ENCODE measurements at places on chromosomes 2 and 18.

DNA sequence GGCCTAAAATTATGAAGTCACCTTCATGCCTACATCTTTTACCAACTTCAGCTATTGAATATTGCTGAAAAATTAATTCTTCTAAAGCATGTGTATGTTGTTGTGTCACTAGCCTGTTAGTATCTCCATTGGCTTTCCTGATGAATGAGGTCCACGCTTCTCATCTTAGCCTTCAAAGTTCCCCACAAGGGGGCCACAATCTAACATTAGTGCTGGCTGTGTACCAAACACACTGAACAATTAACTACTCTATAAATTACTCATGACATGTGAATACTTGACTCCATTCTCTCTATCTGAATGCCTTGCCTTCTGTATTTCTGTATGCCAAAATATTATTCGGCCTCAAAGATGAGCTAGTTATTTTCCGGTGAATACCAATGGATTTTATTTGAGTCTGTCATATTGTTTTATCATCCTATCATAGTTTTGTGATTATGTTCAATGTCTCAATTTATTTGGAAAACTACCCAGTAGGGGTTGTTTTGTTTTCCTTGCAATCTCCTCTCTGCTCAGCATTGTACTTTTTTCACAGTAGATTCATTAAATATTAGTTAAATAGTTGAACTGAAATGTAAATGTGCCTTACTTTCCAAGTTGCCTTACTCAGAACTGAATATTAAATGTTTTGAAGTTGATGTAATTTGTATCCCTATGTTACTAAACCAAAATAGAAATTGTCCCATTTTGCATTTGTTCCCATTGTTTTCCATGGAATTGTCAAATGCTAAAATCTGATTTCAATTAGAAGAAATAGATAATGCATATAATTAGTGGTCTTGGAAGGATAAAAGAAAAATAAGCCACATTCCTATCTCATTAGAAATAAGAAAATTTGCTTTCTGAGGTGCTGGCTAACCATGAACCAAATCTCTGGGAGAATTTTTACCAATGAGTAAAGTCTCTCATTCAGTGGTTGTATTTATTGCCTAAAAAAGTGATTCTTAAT is 208.4 kb upstream of the COL3A1 start:
- no peak for DNase-seq

DNA sequence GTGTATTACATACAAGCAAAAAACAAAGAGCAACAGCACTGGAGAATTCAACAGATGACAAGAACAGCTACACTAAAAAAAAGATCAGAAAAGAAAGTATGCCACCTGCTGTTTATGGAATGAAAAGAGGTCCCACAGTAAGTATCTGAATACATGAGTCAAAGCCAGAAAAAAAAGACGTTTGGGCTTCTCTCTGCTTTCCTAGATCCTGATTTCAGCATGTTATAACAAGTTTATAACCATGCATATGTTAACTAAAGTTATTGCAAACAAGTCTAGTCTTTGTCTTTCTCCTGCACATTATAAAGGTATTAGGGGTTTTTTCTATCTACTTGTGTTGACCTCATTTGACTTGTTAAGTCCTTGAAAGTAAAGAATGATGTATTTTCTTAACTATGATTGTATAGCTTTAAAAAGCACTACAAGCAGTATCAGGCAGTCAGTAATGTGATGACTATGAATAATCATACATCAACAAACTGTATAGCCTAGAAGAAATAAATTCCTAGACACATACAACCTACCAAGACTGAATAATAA is 108.5 kb upstream of the COL5A2 start:
- peak; percentile 85 for DNase-seq

- peak; percentile 67 for DNase-seq
Measured at GRCh38 chr2:19623488-19623887, 265.1 kb upstream of the OSR1 start.

- DNase-seq = peak; percentile 89
Measured at GRCh38 chr18:77071711-77072292, 60.8 kb downstream of the MBP start.

- no peak for DNase-seq
Measured at GRCh38 chr2:40034801-40035200, 255.7 kb upstream of the THUMPD2 start.

GRCh38 chr2:55056024-55056521 is 5.8 kb upstream of the RTN4 start:
- no peak for DNase-seq

GRCh38 chr18:6741786-6742185 is 12.3 kb downstream of the ARHGAP28 start:
- DNase-seq = no peak

- no peak for DNase-seq
Measured at GRCh38 chr2:26623541-26624495, 17.3 kb downstream of the CIB4 start.

DNA sequence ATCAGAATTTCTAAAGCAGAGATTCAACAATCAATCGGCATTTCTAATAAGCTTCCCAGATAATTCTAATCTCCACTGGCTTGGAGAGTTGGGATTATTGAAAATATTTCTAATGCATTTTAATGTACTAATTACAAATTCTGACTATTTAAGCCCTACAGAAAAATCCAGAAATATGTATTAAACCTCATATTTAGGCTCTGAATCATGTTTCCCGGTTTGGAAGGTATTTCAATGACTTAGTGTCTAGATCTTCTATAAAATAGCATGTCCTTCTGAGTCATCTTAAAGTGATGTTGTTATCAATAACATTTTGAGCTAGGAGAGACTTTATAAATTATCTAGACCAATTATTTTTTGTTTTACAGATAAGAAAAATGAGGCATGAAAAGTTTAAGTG is 258.8 kb upstream of the NRXN1 start:
- peak; percentile 30 for DNase-seq

GRCh38 chr2:88925770-88926462 is 234.4 kb downstream of the RPIA start:
- DNase-seq = no peak

DNA sequence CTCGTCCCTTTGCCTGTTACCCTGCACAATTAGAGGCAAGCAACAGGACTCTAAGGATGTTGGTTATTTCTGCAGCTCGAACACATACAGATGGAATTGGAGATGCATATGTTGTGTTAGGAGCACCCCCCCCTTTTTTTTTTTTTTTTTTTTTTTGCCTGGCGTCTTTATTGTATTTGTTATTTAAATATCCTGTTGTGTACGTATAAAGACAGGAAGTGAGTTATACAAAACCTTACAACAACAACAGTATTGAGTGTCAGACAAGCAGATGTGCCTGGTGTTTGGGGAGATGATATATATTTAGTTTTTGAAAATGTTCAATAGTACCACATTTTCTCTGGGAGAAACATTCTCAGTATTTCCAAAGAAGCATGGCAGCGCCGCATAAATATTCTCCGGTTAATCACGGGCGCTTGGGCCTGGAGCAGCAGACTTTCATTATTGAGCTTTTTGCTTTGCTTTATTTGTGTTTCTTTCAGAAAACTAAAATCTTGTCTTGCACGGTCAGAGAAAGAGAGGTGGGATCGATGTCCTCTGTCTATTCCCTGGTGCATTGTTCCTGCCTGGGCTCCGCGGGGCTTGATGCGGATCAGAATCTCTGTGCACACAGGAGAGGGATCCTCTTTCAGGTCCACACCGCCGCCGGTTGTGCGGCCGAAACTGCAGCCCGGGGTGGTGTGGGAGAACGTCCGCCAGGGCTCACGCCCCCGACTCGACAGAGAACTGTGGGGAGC is 23.2 kb upstream of the ZNF516 start:
- no peak for DNase-seq

- DNase-seq = peak; percentile 72
Measured at GRCh38 chr2:229725716-229726574, 11.6 kb upstream of the DNER start.

DNA sequence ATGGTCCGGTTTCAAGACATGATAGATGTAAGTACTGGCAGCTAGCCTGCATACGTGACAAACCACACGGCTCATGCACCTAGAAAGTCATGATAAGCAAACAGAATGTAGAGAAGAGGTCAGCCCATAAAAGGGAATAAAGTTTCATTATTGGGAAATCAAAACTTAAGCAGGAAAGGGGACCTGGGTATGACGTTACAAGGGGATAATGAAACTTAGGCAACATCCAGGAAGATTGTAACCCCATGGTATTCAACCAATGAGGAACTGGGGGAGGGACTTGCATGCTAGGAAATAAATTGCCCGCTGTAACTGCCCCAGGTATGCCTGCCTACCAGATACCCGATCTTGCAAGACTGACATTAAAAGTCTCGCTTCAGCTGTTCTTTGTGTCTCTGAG is 1679.0 kb downstream of the SUCLG1 start:
- DNase-seq = no peak

GRCh38 chr2:7444626-7445025 is 527.4 kb downstream of the RNF144A start:
- no peak for DNase-seq

- DNase-seq = no peak
Measured at GRCh38 chr2:203802342-203803052, 65.1 kb upstream of the CTLA4 start.

DNA sequence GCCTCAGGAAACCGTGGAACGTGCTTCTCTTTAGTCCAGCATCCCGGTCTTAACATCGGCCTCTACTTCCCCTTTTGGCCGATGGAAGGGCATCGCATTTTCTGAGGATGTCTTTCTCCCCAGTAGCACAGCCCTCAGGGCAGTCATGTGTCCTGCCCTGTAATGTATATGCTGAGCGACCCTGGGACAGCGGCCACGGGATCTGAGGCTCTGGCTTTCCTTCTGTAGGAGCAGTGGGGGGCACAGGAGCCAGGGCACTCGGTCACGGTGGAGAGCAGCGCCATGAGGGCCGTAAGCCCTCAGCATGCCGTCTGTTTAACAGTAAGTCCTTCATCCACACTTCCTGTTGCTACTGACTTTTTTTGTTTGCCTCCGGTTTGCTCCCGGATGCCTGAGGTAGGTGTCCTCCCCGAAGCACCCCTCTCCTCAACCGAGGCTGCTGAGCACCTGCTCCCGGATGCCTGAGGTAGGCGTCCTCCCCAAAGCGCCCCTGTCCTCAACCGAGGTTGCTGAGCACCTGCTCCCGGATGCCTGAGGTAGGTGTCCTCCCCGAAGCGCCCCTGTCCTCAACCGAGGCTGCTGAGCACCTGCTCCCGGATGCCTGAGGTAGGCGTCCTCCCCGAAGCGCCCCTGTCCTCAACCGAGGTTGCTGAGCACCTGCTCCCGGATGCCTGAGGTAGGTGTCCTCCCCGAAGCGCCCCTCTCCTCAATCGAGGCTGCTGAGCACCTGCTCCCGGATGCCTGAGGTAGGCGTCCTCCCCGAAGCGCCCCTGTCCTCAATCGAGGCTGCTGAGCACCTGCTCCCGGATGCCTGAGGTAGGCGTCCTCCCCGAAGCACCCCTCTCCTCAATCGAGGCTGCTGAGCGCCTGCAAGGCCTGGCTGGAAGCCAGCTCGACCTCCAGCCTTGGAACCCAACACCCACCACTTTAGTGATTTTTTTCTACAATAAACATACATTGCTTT is 169.3 kb downstream of the HDAC4 start:
- DNase-seq = no peak

GRCh38 chr2:240816584-240817495 is 3.2 kb downstream of the KIF1A start:
- no peak for DNase-seq

- DNase-seq = no peak
Measured at GRCh38 chr2:105317937-105318336, 11.6 kb downstream of the TGFBRAP1 start.

DNA sequence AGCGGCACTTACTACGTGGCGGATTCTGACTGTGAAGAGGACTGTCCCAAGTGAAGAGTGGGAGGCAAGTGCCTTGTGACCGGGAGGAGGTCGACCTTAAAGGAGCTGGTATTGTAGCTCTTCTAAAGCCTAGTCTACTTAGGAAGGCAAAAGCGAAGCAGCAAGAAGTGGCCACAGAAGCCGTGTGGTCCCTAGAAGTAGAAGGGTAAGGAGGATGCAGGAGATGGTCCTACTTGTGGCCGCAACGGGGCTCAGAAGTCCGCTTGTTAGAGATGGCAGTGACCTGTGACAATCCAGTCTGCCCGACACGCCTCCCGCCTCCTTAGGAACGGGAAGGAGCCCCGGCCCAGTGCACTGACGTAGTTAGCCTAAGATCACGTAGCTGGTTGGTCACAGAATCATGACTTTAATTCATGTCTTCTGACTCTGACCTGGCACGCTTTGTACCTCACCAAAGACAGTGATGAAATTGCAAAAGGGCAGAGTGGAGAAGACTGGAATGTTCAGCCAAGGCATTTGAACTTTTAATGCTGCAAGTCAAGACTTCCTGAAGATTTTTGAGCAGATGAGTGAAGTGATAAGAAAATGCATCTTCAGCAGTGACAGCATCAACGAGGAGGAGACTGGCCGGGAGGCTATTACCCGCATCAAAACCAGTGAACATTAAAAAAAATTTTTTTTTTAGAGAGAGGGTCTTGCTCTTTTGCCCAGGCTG is 749 bp upstream of the EIF2AK3 start:
- DNase-seq = peak; percentile 86

- DNase-seq = no peak
Measured at GRCh38 chr2:96205888-96206287, 2.7 kb downstream of the STARD7 start.

DNA sequence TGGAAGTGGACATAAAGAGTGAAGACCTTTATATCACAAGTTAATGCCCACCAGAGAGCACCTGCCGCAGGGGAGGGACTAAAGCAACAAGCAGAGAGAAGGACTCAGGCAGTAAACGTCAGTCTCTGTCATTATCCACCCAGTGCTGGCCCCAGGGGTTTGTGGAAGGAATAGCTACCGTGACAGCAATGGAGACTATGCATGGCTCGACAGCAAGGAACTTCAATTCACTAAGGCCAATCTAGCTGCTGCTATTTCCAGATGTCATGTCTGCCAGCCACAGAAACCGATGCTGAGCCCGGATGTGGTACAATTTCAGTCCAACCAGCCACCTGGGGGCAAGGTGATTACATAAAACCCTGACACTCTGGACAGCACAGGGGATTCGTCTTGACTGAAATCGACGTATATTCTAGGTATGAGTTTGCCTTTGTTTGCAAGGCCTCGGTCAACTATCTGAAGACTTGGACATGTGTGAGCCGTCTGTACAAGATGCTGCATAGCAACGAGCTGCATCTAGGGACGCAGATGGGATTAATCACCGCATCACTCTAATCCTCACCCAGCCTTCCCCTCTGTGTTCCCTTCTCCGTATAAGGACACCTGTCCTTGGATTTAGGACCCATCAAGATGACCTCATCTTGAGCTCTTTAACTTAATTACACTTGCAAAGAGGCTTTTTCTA is 154.1 kb upstream of the SH3BP4 start:
- DNase-seq = no peak

- no peak for DNase-seq
Measured at GRCh38 chr2:218733171-218734021, 22.8 kb downstream of the TTLL4 start.

GRCh38 chr18:32372381-32373061 is 98.2 kb downstream of the GAREM1 start:
- no peak for DNase-seq

Data from non-pigmented ciliary epithelial cell (primary cell).